A172 (cell line): ENCODE measurements at places on chromosomes 6 and 20.

- DNase-seq: no peak
Observed at GRCh38 chr20:17648791-17649730, 33.0 kb downstream of the RRBP1 start.

GRCh38 chr20:23358923-23359593, 2.9 kb upstream of the GZF1 start:
- DNase-seq: no peak

DNA sequence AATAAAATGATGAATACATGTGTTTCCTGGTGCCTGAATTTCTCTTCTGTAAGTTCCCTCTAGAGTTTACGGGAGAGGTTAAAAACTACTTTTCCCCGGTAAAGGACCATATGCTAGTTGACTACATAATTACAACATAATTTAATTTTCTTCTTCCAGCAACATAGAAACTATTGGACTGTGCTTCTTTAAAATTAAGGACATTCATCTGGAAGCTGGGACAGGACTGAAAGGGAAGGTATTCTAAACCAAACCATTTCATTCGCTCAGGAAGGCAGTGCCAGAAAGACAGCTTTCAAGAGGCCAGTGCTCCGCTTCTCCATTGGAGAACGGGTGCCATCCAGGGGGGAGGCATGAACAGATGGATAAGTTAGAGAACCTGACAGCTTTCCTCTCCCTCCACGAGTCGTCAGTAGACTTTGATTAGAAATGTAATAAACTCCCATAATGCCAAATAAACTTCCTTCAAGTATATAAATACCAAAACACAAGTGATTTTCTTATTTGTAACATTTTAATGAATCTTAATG, 458.0 kb upstream of the SOX4 start:
- DNase-seq: no peak

GRCh38 chr20:41623625-41624375, 5.6 kb upstream of the CHD6 start:
- DNase-seq: no peak

DNA sequence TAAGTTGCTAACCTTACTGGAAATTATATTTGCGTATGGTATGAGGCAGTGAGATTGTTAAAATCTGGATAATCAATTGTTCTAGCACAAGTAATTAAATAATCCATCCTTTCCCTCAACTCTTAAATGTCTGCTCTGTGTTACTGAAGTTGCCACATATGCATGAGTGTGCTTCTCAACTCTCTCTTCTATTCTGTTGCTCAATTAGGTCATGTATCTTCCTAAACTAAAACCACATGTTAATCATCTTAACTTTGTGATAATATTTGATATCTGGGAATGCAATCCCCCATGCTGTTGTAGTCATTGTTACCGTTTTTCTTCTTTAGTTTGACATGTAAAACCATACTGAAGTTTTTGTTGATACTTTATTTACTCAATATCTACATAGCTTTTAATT, 63.5 kb upstream of the STMND1 start:
- no peak for DNase-seq

GRCh38 chr6:126054258-126054702, 67.9 kb downstream of the TRMT11 start:
- DNase-seq: peak; percentile 40

GRCh38 chr20:3753098-3753497, 14.5 kb downstream of the ADISSP start:
- peak; percentile 55 for DNase-seq

- no peak for DNase-seq
Observed at GRCh38 chr20:51480507-51481270, 61.8 kb downstream of the NFATC2 start.

- no peak for DNase-seq
Observed at GRCh38 chr6:168147205-168147738, 68.3 kb upstream of the FRMD1 start.

DNA sequence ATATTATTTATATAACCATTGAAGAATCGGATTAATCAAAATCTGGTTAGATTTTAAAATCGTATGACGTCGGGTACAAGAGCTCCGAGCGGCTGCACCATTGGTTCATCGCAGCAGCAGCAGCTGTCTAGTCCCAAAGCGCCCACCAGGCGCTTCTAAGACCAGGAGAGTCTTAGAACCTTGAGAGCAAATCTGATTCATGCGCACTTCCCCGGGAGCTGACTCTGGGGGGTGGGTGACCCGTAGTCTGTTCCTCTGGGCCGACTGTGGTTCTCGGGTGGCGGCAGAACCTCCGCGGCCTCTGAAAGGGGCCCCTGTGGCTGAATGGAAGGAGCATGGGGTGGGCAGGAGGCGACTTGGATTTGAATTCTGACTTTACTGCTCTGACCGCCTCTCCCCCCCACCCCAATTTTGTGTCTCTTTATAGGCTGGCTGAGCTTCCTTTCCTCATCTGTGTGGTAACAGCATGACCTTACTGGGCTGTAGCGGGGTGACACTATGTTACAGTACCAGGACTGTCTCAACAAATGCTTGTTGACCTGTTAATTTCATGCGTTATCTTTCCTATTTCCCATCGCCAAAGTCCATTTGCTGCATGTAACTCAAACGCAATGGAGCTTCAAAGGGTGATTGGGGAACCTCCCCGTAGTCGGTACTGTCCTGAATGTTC, 119.7 kb downstream of the RTN4IP1 start:
- DNase-seq: no peak

- no peak for DNase-seq
Observed at GRCh38 chr20:49833483-49833882, 20.9 kb downstream of the SLC9A8 start.

DNA sequence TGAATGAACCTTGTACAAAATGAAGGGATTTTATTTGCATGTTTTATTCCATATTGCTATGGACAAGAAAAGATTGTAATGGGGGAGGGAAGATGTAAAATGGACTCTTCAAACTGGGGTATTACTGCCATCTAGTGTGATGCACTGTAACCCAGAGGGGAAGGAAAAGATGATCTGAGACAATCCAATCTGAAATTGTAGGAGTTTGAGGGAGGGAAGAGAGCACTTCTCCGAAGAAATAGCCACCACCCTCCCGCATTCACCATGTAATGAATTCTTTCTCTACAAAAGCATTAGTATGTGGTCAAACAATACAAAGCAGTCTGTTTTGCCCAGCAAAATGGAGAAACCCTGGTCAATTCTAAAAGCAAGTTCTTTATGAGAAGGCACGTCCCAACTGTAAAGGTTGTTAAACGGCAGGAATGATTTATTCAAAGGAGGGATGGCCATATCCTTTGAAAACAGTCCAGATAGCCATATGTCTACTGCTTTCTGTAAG, 679.5 kb upstream of the NRSN1 start:
- DNase-seq: peak; percentile 29

DNA sequence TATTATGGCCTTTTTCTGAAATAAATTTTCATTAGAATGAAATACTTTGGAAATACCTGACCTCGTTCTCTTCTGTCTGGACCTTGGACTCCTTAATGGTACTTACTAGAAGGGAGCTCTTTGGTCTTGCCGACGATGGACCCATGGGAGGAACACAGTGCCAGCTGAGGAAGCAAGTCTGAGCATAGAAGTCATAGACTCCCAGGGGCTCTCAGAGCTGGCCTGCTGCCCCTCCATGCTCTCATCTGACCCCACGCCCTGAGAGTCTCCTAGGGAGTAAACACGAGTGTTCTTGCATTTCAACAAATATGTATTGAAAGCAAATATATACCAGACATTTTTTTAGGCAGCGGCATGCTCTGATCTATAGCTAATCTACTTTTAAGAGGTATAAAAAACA, 87.8 kb downstream of the PLEKHG1 start:
- DNase-seq: no peak

DNA sequence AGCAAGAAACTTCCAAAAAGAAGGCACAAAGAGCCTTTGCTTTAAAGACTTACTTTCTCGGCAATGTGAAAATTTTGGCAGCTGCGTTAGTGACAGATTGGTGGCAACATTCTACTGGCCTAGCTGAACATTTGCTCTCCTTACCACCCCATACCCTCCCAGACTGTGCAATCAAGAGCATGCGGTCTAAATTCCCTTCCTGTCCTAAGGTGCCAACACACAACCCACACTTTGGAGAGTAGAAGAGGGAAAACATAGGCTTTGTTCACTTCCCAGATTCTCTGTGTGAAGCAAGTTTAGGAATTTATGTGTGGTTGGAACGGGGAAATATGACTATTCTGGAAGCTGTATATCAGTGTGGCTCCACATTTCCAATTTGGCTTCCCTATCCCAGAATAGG, 29.8 kb upstream of the NEDD9 start:
- no peak for DNase-seq

DNA sequence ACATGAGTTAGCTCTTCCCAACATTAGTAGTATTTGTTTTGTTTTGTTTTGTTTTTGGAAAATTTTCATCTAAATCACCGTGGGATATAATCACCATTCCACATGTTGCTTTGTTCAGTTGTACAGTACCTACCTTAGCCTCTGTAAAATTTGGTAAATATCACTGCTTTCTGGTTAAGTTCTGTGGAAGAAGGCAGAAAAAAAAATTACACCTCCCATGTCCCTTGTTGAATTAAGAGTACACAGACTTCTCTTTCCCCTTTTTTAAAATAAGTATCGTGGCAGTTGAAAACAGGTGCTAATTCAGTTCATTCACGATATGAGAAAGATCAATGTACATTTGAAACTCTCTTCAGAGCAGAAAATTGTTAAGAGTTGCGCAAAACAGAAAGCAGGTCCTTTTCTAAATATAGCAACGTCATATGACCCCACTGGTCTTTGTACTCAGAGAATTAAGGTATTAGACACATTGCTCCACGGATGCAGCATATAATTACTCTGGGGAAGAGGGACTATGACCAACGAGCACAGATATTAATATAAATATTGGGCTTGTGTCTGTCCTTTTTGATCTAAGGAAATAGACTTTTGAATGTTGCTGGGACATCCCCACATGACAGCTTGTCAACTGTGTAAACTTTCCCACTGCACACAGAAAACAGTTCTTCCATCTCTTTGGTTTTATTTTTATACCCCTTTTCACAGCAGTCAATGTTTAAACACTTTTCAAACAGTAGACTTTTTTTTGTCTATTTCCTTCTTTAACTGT, 58.6 kb upstream of the ZNF217 start:
- no peak for DNase-seq
